ENCODE measurements at places on chromosomes 12 and 14.

GRCh38 chr12:65858831-65859230 is 34.5 kb downstream of the HMGA2 start:
- no peak for DNase-seq

DNA sequence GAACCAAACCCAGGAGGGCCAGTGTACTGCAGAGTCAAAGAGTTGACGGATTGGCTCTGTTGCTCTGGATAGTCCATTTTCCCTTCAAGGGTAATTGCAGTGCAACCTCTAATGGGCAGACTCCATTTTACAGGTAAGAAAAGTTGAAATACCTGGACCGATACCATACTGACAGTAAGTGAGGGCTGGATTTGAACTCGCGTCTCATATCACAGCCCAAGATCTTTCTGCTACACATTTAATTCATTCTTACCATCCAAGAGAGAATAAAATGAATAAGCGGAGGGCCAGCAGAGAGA is 356 bp upstream of the ZC3H14 start:
- DNase-seq, result no peak

GRCh38 chr14:89736881-89737280 is 217.6 kb downstream of the EFCAB11 start:
- peak; percentile 6 for DNase-seq

DNA sequence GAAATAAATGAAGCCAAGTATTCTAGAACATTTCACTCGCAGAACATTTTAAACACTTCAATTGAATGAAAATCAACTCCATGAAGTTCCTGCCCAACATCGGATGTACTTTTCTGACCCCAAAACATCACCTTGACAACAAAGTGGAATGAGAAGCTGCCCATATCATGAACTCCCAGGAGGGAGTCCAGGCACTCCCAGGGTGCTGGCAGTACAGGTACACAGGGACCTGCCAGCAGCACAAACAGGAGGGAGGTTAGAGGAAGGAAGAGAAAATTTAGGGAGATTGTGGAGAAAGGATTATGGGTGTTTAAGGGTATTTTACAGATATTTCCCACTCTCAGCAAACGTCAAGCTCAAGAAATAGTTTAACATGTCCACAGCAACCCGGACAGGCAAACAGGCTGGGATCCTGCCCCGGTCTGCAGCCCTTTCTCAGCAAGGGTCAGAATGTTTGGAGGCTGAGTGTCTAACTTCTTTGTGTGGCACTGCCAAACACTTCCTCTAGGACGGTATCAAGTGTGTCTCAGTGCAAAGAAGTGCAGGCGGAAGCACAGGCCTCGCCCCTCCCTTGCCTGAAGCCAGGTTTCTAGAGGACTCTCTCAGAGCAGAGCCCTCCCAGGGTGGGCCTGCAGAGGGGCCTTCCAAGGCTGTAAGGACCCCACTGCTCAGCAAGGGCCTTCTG is 72.2 kb downstream of the SETD3 start:
- DNase-seq, result no peak

GRCh38 chr14:36506732-36507614 is 13.1 kb downstream of the NKX2-1 start:
- no peak for DNase-seq

DNA sequence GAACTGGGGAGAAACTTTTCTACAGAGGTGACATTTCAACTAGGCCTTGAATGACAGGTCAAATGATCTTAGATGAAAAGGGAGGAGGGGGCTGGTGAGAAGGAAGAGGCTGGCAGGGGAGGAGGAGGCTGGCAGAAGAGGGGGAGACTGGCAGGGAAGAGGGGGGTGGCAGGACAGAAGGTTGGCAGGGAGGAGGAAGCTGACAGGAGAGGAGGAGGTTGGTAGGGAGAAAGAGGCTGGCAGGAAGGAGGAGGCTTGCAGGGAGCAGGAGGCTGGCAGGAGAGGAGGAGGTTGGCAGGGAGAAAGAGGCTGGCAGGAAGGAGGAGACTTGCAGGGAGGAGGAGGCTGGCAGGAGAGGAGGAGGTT is 63.4 kb upstream of the PPP4R3A start:
- no peak for DNase-seq

GRCh38 chr12:131106349-131106941 is 152.7 kb downstream of the ADGRD1 start:
- DNase-seq, result no peak

DNA sequence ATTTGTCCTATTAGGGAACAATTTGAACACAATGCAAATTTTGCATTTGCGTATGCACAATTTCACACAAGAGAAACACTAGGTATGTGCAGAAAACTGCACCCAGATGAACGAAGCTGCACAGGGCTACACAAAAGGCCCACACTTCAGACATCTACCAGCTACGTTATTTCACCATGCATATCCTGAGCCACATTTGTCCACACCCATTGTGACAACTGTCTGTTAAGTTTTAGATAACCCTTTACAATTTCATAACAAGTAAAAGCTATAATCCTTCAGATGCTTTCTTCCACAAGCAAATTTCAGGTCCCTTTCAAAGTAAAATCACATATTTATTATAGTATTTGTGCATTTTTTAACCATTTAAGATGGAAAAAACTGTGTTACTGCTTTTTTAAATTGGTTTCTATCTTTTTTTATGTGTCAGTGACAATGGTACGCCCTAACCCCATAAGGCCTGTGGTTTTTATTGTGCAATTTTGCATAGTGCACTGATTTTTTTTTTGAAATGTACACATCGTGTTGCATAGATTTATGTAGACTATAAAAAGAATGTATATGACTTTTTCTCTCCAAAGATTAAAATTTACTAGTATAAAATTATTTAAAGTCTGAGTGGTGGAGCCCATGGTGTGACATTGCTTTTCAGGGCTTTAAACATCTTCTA is 87.8 kb upstream of the BTG1 start:
- no peak for DNase-seq

GRCh38 chr12:42809226-42809625 is 219.7 kb upstream of the PRICKLE1 start:
- peak; percentile 12 for DNase-seq

- DNase-seq, result no peak
Observed at GRCh38 chr14:71304690-71305089, 397.4 kb downstream of the PCNX1 start.

DNA sequence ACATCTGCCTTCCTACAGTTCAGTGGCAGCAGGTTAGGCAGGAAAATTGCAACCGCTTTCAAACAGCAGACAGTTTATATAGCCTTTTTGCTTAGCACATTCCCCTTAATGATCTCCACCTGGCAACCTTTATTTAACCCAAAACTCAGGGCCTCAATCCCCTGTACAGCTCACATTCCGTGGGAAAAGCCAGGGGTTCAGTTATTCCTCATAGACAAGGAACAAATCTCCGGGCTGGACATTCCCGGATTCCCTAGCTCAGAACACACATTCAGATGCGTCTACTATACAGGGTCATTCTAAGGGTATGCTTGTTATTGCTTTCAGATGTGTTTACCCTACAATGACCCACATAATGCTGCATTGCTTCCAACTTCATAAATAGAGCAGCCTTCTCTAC is 73.8 kb upstream of the DCN start:
- DNase-seq, result no peak

GRCh38 chr14:67490196-67490595 is 1.7 kb upstream of the TMEM229B start:
- peak; percentile 65 for DNase-seq

- no peak for DNase-seq
Observed at GRCh38 chr12:41100572-41100971, 87.5 kb upstream of the PDZRN4 start.

GRCh38 chr12:45433441-45433868 is 217.6 kb downstream of the ANO6 start:
- no peak for DNase-seq

DNA sequence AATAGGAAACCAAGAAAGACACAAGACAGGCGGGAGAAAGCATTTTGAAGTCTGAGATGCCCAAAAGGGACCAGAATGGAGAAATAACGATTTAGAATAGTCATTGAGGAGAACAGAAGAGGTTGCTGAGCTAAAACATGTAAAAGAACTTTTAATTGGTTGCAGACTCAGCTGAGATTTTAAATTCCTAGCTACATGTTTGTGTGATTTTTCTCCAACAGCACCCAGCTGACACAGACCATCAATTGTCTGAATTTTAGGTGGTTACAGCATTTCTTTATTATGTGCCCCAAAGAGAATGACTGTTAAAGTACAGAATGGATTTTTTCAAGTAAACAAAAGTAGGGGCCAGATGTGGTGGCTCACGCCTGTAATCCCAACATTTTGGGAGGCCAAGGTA is 50.3 kb downstream of the BAZ1A start:
- DNase-seq, result no peak

- DNase-seq, result peak; percentile 14
Observed at GRCh38 chr12:105315726-105316125, 14.8 kb upstream of the C12orf75 start.

- DNase-seq, result no peak
Observed at GRCh38 chr14:56115976-56116893, 2.0 kb upstream of the PELI2 start.

DNA sequence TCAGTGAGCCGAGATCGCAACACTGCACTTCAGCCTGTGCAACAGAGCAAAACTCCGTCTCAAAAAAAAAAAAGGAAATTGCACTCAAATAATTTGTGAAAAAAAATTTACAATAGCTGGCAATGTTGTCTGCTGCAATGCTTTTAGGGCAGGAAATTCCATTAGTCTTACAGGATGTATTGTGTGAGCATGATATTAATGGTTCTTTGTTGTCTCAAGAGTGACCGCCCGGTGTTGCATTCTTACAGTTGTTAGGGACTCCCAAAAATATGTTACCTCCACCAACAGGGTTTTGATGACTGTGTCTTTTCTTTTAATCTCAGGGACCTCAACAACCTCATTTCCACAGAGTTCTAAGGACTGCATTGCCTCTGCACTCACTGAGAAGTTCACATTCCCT is 44.8 kb downstream of the PZP start:
- no peak for DNase-seq

DNA sequence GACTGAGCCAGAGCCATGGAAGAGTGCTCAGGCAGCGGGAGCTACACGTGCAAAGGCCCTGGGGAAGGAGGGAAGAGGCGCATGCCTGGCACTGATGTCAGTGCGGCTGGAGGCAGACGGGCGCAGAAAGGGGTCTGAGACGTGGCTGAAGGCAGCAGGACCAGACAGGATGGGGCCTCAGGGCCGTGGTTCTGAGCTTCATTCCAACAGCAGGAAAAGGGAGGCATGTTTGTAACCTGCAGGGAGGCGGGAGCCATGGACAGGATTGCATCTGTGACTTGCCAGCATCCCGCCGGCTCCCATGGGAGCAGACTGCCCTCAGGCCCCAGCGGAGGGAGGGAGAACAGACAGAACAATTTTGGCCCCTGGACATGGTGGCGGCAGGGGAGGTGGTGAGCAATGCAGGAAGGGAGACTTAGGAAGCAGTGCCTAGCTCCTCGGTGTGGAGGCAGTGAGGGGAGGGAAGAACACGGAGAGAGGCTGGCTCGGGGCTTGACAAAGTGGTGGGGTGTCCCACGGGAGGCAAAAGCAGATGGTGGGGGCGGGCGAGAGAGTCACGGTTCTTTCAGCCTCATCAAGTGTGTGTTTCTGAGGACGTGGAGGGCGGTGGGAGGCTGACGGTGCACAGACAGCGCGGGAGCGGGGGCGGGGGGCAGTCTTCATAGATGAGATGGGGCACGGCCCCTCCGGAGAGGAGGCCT is 33.3 kb upstream of the INF2 start:
- DNase-seq, result no peak

- DNase-seq, result no peak
Observed at GRCh38 chr12:3231399-3231876, 154.3 kb downstream of the TSPAN9 start.

DNA sequence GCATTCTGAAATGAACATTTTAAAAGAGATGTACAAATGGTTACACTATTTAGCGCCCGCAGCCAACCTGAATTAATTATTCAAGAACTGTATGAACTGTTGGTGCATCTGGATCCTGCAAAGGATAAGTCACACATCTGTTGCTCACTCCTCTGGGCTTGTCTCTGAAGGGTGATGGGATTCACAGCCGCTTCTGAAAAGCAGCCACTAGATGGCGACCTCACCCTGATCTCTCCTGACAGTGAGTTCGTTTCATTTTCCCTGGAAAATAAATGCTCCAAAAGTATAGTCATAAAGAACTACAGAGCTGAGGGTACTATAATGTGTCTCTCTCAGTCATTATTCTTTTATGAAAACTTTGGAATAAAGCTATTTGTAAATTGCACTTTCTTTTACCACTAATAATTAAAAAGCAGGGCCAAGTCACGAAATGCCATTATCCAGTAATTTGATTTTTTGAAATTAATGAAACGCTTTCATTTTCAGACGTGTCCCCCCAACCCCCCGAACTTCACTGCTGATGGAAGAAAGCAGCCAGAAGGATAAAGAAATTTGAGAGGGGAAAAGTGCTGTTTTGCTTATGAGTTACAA is 789.6 kb downstream of the NRXN3 start:
- peak; percentile 70 for DNase-seq

- no peak for DNase-seq
Observed at GRCh38 chr12:46263140-46264016, 5.5 kb downstream of the SLC38A1 start.

GRCh38 chr12:28235015-28235414 is 44.8 kb downstream of the CCDC91 start:
- no peak for DNase-seq

DNA sequence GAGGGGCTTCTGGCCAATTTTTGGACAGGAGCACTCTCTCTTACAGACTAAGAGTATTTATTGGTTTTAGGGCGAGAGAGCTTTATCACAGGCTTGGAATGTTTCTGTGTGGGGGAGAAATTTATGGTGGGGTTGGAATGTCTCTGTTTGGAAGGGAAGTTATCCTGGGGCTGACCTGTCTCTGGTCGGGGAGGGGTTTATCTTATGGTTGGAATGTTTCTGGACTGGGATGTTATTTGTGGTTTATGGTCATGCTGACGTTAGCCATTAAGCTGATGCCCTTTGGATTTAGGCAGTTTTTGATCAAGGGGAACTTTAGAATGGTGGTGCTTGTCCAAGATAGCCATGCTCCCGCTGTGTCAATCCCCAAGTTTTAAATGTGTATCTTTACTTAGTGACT is 614.8 kb downstream of the DIO2 start:
- DNase-seq, result no peak

- DNase-seq, result peak; percentile 95
Observed at GRCh38 chr12:47082796-47083621, 3.2 kb upstream of the AMIGO2 start.

DNA sequence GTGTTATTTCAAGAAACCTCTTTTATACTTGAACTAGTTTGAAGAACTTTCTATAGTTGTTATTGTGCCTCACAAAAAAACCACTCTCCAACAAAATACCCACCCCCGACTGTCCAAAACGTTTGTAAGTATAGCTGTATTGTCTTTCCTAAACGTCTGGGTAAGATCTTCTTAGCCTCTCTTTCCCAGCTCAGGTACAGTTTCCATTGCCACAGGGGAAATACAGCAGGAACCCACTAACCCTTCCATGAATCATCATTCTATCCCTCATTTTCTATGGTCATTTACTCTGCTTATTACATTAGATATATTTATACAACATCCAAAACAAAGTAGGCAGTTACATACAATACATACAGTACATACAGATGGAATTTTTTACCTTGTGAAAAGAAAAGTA is 70.8 kb downstream of the ZFC3H1 start:
- no peak for DNase-seq

GRCh38 chr12:130764475-130765185 is 48.5 kb upstream of the RIMBP2 start:
- peak; percentile 31 for DNase-seq
